SJCRH30 (cell line): ENCODE measurements at places on chromosomes 6 and 20. TPM values are rescaled to one million over a fixed set of nuclear protein-coding genes. Genes with fewer than 3 reads are reported as not detected.

PI16 gene
- total RNA-seq: not detected in 2 replicates

TUBB2B gene
- total RNA-seq: 54.1 and 57.9 TPM in 2 replicates

PACRG gene
- total RNA-seq: not detected in 2 replicates

PACSIN1 gene
- not detected in 2 replicates for total RNA-seq

BTN1A1 gene
- 0.04 TPM in 1 of 2 replicates, not detected in the other for total RNA-seq

SLC17A2 gene
- not detected in 2 replicates for total RNA-seq

HMGCLL1 gene
- total RNA-seq: not detected in 2 replicates

VWA7 gene
- 0.28 and 0.34 TPM in 2 replicates for total RNA-seq

TMEM244 gene
- total RNA-seq: not detected in 2 replicates

BPIFB2 gene
- not detected in 2 replicates for total RNA-seq

PPIL6 gene
- 0.28 TPM in 1 of 2 replicates, not detected in the other for total RNA-seq

LHFPL5 gene
- 0.08 and 0.10 TPM in 2 replicates for total RNA-seq

C6orf141 gene
- total RNA-seq: not detected in 2 replicates

HEY2 gene
- total RNA-seq: 0.15 and 0.22 TPM in 2 replicates

OR2B2 gene
- total RNA-seq: not detected in 2 replicates

CDH4 gene
- total RNA-seq: 0.06 TPM in 1 of 2 replicates, not detected in the other

MYBL2 gene
- total RNA-seq: 181 and 191 TPM in 2 replicates

TGM3 gene
- total RNA-seq: not detected in 2 replicates

CGAS gene
- total RNA-seq: 16.5 and 17.9 TPM in 2 replicates

CALHM5 gene
- total RNA-seq: 2.4 and 2.6 TPM in 2 replicates

RIPOR3 gene
- 1.7 and 2.6 TPM in 2 replicates for total RNA-seq

GNRH2 gene
- 0.43 TPM in 1 of 2 replicates, not detected in the other for total RNA-seq

OR2B6 gene
- not detected in 2 replicates for total RNA-seq

APOM gene
- 1.8 and 2.0 TPM in 2 replicates for total RNA-seq

TFAP2A gene
- 8.3 and 10.6 TPM in 2 replicates for total RNA-seq

IL17F gene
- total RNA-seq: not detected in 2 replicates

SLC26A8 gene
- not detected in 2 replicates for total RNA-seq

RSPO3 gene
- total RNA-seq: not detected in 2 replicates

VSX1 gene
- total RNA-seq: 0.06 and 0.10 TPM in 2 replicates

ARFGEF3 gene
- total RNA-seq: 8.8 and 9.3 TPM in 2 replicates

FRK gene
- total RNA-seq: 1.4 and 2.0 TPM in 2 replicates

PRIM2 gene
- 32.5 and 33.5 TPM in 2 replicates for total RNA-seq

SIRPD gene
- total RNA-seq: not detected in 2 replicates

NPEPL1 gene
- 3.9 and 6.3 TPM in 2 replicates for total RNA-seq
